ENCODE measurements at places on chromosomes 7 and 10.

DNA sequence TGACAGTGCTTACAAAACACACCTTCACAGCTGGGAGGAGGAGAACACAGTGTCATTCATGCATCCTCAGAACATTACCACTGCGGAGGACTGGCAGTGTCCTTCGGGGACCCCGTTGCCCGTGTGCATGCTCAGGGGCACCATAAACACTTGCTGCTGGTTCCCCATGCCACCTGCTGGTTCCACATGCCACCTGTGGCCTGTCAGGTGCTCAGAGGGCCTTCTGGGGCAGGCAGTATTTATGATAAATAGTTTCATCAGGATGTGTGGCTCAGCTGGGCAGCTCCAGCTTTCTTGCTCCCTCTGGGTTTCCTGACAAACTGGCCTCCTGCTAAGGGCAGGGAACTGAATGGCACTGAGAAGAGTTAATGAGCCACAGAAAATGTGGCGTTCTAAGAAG is 32.1 kb downstream of the CELF2 start:
- DNase-seq, result no peak

DNA sequence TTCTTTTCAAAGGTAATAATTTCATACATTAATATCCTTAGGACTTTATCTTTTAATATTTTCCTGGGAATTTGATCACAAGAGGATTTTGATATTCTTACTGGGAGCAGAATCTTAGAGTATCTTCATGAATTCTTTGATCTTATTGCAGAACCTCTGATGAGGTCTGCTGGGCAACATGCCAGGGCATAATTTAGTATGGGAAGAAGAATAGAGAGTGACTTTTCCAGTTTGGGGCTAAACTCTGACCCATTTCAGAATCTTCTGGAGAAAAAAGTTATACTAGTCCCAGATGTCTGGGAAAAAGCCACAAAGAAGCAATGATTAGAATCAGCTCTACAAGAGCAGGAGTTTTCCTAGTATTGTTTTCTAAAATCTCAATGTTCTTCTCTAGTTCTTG is 28.0 kb upstream of the RSU1 start:
- no peak for DNase-seq

GRCh38 chr10:3502673-3503072 is 282.3 kb downstream of the KLF6 start:
- DNase-seq, result no peak

- peak; percentile 79 for DNase-seq
Observed at GRCh38 chr10:97196223-97197029, 10.7 kb upstream of the SLIT1 start.

DNA sequence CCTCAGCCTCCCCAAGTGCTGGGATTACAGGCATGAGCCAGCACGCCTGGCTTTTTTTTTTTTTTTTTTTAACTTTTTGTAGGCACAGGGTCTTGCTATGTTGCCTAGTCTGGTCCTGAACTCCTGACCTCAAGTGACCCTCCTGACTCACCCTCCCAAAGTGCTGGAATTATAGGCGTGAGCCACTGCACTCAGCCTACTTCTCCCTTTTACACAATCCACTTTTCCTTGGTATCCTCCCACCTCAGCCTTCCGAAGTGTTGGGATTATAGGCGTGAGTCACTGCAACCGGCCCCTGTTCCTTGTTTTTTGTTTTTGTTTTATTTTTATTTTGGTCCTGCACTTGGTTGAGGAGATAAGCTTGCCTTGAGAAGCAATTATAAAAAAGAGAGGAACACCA is 75.9 kb upstream of the KMT2C start:
- DNase-seq, result peak; percentile 23

DNA sequence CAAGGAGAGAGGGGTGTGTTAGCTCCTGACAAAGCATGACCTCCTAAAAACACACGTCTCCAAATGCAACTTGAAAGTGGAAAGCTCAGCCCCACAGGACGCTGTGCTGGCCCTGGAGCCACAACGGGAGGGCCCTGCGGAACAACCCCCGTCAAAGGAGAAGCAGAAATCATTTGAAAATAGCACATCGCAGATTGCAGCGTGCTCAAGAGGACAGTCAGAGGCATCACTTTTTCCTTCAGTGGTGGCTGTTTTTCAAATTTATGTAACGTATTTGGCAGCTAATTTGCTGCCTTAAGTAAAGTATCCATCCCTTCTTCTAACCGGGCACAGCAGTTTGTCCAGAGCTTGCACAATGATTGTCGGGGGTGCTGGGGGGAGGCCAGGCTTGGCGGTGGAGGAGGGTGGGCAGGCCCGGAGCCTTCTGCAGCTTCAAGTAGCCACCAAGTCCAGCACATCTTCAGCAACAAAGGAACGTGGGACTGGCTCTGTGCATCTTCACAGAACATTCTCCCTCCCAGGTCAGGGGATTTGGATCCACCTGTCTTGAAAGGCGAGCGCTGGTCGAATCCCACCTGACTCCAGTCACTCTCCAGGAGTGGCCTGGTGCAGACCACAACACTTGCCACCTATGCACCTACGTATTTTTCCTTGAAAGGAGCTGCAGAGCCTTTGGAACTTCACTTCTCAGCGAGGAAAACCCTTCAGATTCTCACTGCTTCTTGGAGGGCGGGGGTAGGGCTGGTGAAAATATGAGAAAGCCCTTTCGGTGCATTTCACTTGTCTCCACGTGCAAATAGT is 346.3 kb downstream of the DNAJB6 start:
- DNase-seq, result no peak
